ENCODE measurements at places on chromosomes 7 and 10.
A peak's percentile ranks its signal among the peaks of the same experiment; 100 is the strongest.

DNA sequence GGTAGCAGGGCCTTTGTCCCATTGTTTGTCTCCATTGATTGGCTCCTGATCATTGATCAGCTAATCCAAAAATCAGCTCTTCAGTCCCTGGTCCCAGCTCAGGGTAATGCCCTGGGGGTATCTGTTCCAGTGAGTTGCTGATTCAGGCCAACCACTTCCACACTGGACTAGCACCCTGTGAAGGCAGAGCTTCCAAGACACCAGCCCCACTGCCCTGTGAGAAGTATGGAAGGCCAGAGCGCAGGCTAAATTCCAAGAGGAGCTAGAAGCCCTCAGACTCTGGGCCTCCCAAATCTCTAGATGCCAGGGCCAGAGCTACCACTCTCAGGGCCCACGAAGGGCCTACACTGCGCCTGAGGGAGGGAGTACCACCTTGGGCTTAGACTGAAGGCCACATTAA, 10.4 kb downstream of the TMEM72 start:
- no peak for DNase-seq

GRCh38 chr10:126851414-126852108, 53.7 kb upstream of the DOCK1 start:
- no peak for DNase-seq

- DNase-seq: no peak
These were observed 106.7 kb downstream of the TES start for GRCh38 chr7:116316838-116317628.

DNA sequence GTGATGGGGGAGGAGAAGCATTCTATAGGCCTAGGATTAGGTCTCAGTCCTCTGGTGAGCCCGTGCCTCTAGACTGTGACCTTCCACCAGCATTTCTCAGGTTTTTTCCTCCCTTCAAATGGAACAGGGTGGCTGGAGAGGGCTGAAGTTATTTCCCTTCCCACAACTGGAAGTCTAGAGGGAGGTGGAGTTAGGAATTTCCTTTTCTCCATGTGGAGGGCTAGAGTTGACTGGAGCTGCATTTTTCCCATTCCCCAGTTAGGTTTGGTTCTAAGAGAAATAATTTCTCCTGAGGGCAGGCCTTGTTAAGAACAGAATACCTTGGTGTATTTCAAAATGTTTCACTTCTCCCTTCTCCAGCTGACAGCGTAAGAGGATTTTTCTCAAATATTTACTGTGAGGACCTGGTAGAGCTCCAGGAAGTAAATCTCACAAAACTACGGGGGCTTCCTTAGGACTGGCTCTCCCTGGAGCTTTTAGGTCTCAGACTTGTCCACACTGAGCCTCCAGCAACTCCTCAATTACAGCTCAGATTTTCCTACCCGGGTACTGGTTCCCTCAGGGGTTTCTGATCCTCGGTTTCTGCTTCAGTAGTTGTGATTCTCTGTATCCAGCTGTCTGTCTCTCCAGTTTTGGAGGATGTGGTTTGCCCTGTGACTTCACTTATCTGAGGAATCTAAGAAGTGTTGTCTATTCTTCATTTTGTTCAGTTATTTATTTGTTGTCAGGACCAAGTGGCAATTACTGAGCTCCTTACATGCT, 6.0 kb upstream of the REEP3 start:
- peak; percentile 35 for DNase-seq

DNA sequence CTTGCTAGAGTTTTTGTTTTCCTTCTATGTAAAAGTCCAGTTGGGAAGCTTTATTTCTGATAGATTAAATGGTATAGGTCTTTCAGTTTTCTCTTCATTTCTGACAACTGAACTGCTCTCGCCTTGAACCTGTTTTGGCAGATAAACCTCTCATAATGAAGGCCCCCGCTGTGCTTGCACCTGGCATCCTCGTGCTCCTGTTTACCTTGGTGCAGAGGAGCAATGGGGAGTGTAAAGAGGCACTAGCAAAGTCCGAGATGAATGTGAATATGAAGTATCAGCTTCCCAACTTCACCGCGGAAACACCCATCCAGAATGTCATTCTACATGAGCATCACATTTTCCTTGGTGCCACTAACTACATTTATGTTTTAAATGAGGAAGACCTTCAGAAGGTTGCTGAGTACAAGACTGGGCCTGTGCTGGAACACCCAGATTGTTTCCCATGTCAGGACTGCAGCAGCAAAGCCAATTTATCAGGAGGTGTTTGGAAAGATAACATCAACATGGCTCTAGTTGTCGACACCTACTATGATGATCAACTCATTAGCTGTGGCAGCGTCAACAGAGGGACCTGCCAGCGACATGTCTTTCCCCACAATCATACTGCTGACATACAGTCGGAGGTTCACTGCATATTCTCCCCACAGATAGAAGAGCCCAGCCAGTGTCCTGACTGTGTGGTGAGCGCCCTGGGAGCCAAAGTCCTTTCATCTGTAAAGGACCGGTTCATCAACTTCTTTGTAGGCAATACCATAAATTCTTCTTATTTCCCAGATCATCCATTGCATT, 27.1 kb downstream of the MET start:
- DNase-seq: peak; percentile 89

DNA sequence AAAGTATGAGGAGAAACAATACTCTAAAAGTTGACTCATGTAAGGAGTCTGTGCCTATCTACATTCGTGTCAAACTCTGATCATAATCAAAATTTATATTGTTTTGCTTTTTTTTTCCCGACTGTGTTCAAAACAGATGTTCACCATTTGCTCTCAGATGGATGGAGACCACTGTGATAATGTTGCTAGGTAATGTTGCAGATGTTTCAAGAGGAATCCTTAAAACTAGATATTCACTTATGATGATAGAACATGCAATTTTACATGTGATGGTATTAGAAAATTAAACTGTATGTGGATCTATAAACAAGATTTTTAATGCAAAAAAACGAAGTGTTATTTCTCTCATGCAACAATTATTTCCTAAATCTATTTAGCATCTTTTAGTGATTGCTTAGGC, 1080.1 kb downstream of the REEP3 start:
- DNase-seq: no peak

- no peak for DNase-seq
These were observed 890 bp downstream of the ZFYVE27 start for GRCh38 chr10:97737770-97738265.

- peak; percentile 13 for DNase-seq
These were observed 273.9 kb downstream of the TSPAN12 start for GRCh38 chr7:120583899-120584586.

- no peak for DNase-seq
These were observed 315.3 kb downstream of the SNX13 start for GRCh38 chr7:17625043-17625442.

DNA sequence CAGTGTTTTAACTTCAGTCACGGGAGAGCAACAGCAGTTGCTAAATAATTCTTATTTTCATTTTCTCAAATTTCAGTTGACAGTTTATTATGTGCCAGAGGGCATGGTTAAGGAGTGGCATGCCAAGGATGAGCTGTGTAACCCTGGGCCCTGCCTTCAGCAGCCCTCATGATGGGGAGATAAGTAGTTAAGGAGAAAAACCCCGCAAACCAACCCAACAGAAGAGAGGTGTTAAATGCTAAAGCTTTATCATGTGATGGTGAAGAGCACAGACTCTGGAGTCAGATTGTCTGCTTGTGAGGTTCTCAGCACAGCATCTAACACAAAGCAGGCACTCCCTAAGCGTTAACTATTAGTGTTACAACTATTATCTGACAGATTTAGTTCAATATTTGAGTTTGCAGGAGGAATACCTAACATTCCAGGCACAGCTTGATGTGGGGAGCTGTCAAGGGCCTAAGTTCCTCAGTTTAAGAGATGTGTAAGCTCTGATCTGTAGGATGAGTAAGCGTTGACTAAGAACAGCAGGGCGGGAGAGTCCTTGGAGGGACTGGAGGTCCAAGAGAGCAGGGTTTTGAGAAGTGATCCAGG, 29.6 kb downstream of the STAM start:
- DNase-seq: no peak

DNA sequence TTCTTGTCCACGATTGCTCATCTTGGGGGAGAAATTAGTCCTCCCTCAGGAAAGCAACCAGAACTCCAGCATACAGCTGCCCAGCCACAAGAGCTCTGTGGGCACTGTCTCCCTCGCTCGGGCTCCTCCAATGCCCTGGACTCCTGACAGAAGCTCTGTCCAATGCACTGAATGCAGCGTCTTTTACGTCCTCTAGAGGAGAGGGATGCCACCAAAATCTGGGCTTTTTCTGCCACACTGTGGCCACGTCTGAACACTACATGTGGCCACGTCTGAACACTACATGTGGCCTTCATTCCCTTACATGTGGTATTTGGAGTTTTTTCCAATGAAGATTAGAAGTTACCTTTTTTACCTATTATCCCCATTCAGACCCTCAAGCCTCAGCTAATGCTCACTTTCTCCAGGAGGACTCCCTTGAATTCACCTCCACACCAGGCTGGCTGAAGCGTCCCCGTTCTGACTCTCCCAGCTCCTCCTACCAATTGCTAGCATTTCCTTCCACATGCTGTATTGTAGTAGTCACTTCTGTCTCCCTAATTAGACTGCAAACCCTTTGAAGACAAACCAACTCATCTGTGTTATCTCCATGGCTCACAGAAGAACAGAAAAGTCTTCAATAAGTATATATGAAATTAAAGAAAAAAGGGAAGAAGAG, 134.3 kb upstream of the PDE1C start:
- DNase-seq: peak; percentile 88

- peak; percentile 96 for DNase-seq
These were observed 53.9 kb downstream of the SYPL1 start for GRCh38 chr7:106057962-106058927.

- DNase-seq: peak; percentile 32
These were observed at the start of gene ADRA2A for GRCh38 chr10:111076682-111077478. Gene ADRA2A, plus strand, starts transcription at chr10:111077029. Its CDS starts 968 bp downstream, at chr10:111077997.

GRCh38 chr10:132657127-132657706, 119.6 kb downstream of the INPP5A start:
- DNase-seq: no peak

- DNase-seq: no peak
These were observed 141.0 kb upstream of the LANCL2 start for GRCh38 chr7:55224111-55224510.

GRCh38 chr7:1058821-1059199, 14.5 kb downstream of the GPR146 start:
- DNase-seq: no peak

DNA sequence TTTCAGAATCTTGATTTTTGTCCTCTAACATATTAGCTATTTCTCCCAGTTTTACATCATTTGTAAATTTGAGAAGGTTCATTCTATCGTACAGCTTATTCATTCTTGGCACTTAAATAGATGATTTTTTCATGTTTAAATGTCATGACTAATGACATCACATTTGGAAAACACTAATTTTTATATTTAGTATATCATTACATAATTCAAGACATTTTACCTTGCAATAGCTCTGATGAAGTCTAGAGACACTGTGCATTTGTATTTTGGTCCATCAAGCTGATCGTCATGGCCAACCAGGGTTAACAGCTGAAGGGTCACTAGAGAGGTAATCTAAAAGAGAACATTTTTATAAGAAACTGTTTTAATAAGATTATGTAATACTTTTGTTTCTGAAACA, 71.3 kb downstream of the ORC5 start:
- DNase-seq: no peak

DNA sequence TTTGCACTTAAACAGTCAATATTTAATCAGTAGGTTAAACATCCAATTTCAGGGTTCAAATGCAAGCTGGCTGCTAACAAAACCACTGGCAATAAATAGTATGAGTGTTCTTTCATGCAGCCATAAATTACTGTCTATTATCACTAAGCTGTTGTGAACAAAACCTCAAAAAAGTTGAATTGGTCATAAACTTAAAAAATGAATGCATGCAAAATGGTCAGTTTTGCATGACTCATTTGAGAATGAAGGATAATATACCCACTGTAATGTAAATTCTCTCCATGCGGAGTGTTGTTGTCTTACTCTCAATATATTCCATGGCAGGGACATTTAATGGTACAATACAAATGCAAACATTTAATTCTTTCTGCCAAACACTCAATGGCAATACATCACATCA, 226.4 kb downstream of the MAGI2 start:
- no peak for DNase-seq

DNA sequence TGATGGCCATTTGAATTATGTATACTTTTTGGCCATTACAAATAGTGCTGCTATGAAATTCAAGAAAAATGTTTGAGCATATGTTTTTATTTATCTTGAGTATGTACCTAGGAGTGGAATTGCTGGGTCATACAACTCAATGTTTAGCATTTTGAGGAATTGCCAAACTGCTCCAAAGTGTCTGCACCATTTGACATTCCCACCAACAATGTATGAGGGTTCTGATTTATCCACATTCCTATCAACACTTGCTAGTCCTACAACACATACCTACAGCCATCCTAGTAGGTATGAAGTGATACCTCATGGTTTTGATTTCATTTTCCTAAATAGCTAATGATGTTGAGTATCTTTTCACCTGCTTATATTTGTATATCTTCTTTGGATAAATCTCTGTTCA, 165.5 kb downstream of the NOC3L start:
- no peak for DNase-seq

- no peak for DNase-seq
These were observed 826.4 kb downstream of the LRMDA start for GRCh38 chr10:76257816-76258215.

DNA sequence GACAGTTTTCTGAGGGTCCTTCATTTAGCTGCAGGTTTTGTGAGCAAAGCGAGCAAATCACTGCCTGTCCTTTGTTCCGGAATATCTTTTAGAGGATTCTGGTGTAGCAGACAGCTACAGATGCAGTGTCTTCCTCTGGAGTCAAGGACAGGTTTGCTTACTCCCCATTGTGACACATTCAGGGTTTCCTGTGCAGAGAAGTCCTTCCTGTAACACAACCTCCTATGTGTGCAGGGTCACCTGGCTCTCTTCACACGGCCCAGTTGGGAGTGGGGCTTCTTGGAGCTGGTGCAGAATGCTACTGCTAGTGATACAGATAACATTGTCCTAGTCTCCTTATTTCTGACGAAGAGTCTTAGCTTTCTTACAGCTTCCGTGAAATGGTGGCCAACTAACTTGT, 47.9 kb downstream of the RBM33 start:
- DNase-seq: no peak

DNA sequence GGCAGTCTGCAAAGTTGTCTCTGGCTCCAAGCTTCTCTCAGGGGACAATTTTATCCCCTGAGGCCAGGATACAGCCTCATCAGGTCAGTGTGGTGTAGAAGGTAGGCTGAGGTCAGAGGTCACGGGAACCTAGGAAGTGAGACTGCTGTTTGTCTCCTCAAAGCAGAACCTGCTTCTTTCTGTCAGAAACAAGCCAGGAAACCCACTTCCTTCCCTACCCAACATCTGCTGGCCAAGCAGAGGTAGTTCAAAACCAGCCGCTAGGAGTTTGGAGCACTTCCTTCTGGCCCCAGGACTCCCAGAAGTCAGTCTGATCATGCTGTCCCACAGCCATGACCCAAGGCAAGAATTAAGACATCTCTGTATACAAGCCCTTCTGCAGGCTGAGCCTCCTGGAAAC, 12.2 kb downstream of the CLRN3 start:
- DNase-seq: no peak

DNA sequence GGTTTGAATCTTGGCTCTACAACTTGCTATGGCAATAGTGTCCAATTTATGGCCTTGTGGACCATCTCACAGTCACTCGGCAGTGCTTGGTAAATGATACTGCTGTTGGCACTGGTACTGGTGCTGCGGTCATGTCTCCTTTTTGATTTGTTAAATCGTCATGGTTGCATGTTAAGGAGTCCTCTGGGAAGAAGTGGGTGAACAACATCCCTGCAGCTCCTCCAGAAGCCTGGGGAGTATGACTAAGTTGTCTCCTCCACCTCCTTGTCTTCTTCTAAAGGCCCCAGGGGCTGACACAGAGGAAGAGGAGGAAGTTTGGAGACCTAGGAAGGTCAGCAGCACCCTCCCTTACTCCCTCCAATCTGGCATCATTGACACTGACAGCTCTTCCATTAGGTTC, 8.5 kb downstream of the ITPRIP start:
- no peak for DNase-seq

All from NCI-H2171 treated with DMSO at 0.1 percent for 48 hours (cell line).